Prostate gland (tissue), 2 donors: ENCODE measurements at places on chromosomes 1 and 21. TPM values are rescaled to one million over a fixed set of nuclear protein-coding genes. Genes with fewer than 3 reads are reported as not detected.
A peak's percentile ranks its signal among the peaks of the same experiment; 100 is the strongest.

The ELAVL4 gene
- total RNA-seq: 0.18 TPM

The LRRC7 gene
- total RNA-seq: 3.0 TPM

The KRTAP21-2 gene
- total RNA-seq: not detected

The B3GALNT2 gene
- total RNA-seq: 29.1 TPM

The KANK4 gene
- 6.1 TPM for total RNA-seq

The LAMC2 gene
- 11.6 TPM for total RNA-seq

The FAM151A gene
- not detected for total RNA-seq

The CRABP2 gene
- 27.3 TPM for total RNA-seq

The MFSD2A gene
- total RNA-seq: 135 TPM

The TEX38 gene
- not detected for total RNA-seq

The APH1A gene
- total RNA-seq: 130 TPM

The NECTIN4 gene
- total RNA-seq: 18.6 TPM

The TTLL7 gene
- total RNA-seq: 26.6 TPM

GRCh38 chr21:43824333-43825241 is 35.2 kb downstream of the RRP1 start:
- no peak for DNase-seq

GRCh38 chr1:161706482-161707347 is at the start of gene FCRLA:
FCRLA (plus strand) TSS chr1:161707229; CDS start chr1:161707265, 36 bp downstream.
- no peak for DNase-seq

- peak; percentile 96 for DNase-seq
These were observed 122.1 kb downstream of the EDEM3 start for GRCh38 chr1:184632415-184633175.

DNA sequence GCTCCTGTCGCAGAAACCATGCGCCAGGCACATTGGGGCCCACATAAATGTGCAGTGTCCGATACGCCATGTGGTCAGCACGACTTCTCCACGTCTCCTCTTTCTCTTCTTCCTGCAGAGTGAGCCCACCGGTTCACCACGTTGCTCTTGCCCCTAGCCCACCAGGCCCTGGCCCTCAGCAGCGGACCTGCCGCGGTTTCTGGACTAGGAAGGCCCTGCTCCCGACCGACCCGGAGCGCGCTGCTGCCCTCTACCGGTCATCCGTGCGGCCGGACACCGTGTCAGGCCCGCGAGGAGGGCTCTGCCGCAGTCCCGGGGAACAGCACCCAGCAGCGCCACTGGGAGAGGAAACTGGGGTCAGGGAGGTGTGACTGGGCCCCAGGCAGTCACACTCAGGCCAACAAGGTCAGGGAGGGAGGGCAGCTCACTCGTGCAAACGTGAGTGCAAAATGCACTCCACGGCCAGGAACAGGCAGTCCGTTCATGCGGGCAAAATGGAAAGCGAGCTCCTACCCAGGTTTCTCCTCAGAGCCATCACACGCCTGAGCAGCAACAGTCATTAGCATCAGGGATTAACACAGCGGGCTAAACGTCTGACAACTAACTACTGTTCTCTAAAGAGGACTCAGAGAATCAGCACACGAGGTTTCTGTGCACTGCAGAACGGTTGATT is 13.7 kb downstream of the TLR5 start:
- peak; percentile 33 for DNase-seq

DNA sequence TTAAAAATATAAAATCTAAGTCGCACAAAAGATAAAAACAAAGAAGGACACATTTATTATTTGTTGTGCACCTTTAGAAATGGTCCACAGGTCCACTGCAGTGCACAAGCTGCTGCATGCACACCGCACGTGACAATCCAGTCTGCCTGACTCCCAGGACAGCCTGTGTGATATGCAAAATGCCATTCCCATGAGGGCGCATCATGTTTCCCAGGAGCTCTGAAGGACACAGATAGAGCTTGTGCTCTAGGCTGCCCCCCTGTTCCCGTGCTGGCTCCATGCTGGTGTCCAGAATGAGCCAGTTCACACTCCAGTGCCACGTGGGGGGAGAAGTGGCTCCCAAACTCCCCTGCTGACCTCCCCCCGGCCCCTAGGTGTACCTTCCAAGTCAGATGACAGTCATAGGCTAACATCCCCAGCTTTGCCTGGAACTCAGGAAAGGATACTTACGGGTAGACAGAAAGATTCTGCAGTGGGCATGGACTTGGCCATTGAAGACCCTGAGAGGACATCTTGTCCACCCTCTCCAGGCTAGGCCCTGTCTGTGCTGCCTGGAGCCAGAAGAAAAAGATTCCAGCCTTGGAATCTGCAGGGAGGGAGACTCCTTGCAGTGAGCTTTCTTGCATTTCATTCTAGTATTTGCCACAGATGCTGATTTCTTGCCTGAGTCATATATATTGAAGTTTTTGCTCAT is 26.3 kb downstream of the RAB7B start:
- no peak for DNase-seq

- DNase-seq: no peak
These were observed 1.7 kb downstream of the ID3 start for GRCh38 chr1:23557471-23558124.

- no peak for DNase-seq
These were observed 140.2 kb upstream of the SGIP1 start for GRCh38 chr1:66393586-66394287.

GRCh38 chr1:20511518-20512428 is 3.8 kb upstream of the MUL1 start:
- DNase-seq: no peak

DNA sequence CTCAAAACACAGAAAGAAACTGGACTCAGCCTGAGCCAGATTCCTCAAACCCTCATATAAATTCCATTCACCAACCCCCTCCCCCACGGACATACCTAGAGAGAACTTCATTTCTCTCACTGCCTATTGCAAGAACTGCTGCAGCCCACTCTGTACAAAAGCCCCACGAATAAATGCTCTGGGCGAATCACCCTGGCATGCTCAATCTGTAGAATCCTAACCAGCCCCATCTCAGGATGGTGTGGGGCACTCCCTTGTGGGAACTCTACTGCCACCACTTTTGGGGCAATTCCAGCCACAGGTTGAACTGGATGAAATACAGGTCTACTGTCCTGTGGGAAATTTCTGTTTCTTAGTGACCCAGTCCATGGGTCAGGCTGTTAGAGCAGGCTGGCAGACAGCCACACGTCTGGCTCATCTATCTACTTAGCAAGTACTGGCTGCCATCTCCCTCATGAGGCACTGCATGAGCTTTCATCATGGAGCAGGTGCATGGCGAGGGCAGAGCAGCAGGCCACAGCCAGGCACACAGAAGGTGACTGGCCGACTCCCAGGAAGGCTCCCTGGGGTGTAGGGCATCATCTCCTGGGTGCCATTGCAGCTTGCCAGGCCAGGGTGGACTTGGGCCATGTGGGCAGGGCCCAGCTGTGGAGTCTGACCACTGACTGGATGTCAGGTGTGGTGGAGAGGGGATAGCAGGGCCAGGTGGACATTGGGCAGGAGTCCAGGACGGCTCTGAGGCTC is 1.6 kb upstream of the C1orf35 start:
- DNase-seq: no peak

- DNase-seq: no peak
These were observed 36.7 kb upstream of the HP1BP3 start for GRCh38 chr1:20823845-20824244.

GRCh38 chr1:33753087-33753856 is 110.6 kb upstream of the HMGB4 start:
- no peak for DNase-seq

GRCh38 chr1:183982172-183982963 is 55.2 kb downstream of the COLGALT2 start:
- DNase-seq: no peak

DNA sequence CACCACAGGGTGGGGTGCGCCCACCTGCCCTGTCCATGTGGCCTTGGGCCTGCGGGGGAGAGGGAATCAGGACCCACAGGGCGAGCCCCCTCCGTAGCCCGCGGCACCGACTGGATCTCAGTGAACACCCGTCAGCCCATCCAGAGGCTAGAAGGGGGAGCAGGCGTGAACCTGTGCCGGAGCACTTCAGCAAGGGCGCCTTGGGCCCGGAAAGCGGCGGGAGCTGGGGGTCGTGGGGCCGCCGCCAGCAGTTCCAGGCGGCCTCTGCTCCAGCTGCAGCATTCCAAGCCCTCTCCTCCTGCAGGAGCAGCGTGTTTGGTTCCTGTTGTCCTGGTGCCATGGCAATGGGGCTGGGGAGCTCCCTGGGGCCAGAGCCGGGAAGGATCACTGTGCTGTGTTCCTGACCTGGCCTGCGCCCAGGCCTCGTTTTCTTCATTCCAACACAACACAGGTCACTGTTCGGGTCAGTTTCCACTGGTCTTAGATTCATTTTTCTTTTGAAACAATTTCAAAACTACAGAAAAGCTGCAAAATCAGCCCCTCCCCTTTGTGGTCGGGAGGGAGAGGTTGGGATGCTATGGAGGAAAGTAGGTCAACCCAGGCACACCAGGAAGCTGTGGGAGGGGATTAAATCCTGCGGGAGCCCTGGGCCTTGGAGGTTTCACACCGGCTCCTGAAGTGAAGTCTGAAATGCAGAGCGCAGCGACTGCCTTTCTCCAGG is 18.8 kb downstream of the SLX9 start:
- DNase-seq: no peak

DNA sequence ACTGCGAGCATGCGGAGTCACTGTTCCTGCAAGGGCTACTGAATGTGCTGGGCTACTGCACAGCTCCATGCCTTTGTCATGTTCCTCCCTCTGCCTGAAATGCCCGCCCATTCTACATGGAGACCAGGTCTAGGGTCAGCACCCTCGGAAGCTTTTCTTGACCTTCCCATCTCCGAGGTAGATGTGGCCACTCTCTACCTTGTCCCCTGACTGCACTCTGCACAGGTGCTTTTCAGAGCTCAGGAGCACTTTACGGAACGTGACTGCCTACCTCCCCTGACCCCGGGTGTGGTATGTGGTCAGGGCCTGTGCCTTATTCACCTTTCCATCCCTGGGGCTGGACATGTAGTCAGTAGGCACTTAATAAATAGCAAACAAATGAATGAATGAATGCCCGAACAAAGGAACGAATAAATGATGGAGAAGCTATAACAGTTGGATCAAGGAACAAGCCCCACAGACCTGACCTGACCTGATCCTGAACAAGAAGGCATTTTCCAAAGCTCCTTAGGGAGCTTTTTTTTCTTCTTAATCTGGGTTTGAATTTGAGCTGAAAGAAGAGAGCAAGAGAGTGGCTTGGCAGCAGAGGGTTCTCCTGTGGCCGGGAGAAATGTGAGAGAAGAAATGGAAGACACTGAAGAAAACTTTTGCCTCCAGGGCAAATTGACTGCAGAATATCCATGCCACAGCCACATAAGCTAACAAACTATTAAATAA is 7.9 kb downstream of the RD3 start:
- no peak for DNase-seq

GRCh38 chr21:31205412-31205811 is 138.6 kb downstream of the TIAM1 start:
- DNase-seq: no peak
